ENCODE measurements at places on chromosomes 5 and 9.

DNA sequence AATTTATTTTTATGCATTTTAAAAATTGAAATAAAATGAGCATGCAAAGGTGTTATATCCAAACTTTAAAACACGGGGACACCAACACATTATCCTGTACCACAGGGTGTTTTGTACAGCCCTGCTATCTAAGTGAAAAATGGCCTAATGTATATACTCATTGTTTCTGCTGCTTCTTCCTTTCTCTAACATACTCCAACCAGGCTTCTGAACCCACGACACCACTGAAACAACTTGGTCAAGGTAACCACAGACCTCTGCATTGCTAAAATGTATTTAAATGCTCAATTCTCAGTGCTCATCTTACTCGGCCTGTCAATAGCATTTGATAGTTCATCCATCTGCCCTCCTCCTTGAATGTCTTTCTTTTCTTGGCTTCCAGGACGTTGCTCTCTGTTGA is 48.3 kb downstream of the DENND1A start:
- DNase-seq = no peak

DNA sequence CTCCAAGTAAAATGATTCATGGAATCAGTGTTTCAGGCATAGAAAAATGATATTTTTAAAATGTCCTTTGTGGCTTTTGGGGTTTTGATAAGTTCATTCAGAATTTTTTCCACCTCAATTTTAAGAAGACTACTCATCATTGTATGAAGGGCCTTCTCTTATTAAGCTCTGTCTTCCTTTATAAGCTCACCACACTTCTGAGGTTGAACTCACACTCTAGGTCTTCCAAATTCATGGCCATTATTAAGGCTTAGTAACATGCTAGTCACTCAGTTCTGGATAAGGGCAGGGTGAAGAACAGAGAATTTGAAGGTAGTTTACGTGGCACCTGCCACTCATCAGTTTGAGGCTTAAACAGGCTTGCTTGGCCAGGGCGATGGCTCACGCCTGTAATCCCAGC is 4.2 kb downstream of the MELK start:
- no peak for DNase-seq

GRCh38 chr9:136742591-136743391 is at the start of gene LCN10:
Gene LCN10 (minus strand): TSS chr9:136742940. CDS start chr9:136742903, 37 bp downstream.
- DNase-seq = no peak

DNA sequence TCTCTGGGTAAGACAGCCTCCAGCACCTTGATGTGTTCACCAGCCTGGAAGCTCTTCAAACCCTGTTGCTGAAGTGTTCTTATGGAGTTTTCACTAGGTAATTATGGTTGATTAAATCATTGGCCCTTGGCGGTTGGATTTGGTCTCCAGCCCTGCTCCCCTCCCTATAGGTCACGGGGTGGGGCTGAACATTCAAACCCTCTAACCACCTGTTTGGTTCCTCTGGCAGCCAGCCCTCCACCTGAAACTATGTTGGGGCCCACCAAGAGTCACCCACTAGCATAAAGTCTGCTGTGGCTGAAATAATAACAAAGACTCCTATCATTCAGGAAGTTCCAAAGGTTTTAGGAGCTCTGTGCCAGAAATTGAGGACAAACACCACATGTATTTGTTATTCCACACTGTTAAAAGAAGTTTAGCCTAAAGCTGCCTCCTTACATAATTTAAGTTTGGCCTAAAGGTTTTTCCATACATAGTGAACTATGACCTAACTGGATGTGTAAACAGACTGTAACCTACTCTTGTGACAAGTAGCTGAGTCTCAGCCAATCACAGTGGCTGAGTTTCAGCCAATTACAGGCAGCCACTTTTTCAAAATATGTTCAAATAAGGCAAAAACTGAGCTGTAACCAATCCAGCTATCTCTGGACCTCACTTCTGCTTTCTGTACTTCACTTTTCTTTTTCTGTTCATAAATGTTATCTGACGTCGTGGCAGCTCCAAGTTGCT is 34.8 kb downstream of the TMEM252 start:
- DNase-seq = no peak

DNA sequence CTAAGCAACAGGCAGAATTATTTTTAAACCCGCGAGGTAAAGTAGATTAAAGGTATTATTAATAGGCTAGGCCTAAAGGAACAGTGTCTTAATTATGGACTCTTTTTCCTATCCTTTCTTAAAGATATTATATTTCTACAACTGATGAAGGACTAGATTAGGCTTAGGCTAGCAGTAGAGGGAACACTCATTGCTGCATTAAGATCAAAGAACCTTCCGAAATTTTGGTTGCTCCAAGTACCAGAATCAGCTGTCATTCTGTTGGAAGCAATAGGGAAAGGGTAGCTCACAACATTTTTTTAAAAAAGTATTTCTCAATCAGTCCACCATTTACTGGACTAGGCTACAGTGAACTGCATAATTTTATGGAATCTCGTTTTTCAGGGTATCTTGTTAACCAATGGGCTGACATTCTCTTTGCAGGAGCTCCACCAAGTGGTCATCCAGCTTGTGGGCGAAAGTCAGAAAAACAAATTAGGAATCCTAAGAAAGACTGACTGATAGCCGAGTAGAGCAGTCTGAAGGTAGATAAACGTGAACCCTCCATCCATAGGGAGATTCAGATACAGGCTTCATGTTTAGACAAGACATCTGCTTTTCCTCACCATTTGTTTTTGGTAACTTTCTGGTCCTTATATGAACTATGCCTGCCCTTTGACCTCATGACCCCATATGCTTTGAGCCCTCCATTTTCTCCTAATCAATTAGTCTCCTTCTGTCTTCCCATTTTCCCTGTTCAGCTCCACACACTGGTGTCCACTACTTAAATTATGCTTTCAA is 103.6 kb upstream of the CHD1 start:
- peak; percentile 77 for DNase-seq

DNA sequence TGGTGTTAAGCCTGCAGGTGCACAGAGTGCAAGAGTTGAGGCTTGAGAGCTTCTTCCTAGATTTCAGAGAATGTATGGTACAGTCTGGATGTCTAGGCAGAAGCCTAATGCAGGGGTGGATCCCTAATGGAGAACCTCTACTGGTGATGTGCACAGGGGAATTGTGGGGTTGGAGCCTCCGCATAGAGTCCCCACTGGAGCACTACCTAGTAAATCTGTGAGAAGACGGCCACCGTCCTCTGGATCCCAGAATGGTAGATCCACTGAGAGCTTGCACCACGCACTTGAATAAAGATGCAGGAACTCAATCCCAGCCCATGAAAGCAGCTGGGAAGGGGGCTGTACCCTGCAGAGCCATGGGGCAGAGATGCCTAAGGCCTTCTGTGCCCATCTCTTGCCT is 699.4 kb upstream of the FAM174A start:
- no peak for DNase-seq

- no peak for DNase-seq
These were observed 310.8 kb upstream of the DMRT1 start for GRCh38 chr9:530681-531080.

GRCh38 chr5:81750308-81751008 is 439 bp downstream of the SSBP2 start:
- peak; percentile 16 for DNase-seq

- peak; percentile 12 for DNase-seq
These were observed 50.3 kb downstream of the MAN2A1 start for GRCh38 chr5:109739741-109740728.

GRCh38 chr5:139492700-139493192 is 10.2 kb upstream of the STING1 start:
- DNase-seq = no peak

DNA sequence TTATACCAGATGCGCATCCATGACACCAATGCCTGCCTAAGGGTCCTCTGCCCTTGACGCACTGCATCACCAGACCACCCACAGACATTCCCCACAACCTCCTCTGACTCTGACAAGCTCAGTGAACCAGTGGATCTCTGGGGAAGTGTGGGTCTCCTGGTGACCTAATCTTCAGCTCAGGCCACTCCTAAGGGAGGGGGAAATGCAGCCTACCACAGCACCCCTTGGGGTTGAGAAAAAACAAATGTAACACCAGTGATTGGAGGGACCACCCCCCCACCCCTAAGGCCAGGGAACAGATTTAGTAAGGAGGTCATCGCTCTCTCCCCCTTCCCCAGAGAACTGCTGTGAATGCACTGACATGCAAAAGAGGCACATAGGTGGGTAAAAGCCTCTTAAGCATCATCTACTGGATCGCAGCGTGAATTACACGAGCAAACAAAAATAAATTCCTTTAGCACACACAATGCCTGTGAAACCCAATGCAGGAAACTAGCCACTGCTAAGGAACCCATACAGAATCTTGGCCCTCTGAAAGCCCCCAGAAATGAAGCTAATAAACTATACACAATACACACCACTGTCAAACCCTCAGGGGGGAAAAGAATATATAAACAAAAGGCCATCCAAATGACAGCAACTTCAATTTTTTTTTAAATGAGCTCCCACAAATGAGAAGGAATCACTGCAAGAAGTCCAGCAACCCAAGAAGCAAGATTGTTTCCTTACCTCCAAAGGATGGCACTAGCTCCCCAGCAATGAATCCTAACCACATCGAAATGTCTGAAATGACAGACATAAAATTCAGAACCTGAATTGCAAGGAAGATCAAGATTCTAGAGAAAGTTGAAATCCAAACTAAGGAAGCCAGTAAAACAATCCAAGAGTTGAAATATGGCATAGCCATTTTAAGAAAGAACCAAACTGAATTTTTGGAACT is 513.7 kb upstream of the PTGER4 start:
- DNase-seq = no peak

DNA sequence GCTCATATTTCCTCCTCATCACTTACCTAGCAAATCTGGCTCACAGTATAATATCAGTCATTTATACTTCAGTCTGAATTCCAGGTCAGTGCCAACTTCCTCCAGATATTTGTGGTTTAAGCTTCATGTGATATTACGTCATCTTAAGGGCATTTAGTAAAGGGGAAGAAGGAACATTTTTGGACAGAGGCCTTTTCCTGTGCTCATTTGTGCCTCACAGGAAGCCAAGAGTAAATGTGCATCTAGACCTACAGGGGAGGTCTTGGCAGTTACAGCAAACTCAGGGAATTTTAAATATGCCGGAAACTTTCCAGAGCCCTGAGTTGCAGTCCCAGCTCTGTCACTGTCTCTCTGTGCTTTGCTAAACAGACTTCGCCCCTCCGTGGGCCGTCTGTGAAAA is 12.3 kb upstream of the KCNIP1 start:
- no peak for DNase-seq

DNA sequence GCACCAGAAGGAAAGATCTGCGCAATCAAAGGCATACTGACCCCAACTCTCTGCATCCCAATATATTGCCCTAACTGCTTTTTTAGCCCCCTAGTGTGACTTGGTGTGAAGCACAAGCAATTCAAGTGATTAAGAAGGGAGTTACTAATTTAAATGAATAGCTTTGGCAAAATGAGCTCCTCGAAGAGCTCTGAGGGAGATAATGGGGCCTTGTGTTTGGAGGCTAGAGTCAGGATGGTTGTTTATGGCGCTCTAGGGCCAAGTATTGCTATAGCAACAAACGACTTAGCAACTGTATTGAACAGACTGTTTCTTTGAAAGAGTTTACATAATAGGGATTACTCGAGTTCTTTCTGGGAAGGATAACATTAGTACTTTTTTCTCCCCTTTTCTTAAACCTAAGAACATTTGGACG is 11.5 kb upstream of the C5orf58 start:
- no peak for DNase-seq

DNA sequence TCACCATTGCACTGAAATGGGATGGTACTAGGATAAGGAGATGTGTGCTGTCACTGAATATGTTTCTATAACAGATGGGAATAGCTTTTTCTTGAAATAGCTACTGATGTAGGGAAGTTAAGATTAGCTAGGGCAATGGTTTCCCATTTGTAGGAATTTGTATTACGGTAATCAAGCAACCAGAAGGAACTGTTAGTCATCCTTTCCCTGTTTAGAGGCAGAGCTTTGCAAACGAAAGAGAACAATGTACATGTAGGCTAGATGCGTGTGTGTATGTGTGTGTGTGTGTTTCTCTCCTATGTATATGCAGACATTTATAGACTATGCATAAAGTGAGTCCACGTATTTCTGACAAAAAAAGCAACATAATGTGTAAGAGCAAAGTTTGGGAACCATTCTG is 171.9 kb upstream of the GRIA1 start:
- DNase-seq = no peak

DNA sequence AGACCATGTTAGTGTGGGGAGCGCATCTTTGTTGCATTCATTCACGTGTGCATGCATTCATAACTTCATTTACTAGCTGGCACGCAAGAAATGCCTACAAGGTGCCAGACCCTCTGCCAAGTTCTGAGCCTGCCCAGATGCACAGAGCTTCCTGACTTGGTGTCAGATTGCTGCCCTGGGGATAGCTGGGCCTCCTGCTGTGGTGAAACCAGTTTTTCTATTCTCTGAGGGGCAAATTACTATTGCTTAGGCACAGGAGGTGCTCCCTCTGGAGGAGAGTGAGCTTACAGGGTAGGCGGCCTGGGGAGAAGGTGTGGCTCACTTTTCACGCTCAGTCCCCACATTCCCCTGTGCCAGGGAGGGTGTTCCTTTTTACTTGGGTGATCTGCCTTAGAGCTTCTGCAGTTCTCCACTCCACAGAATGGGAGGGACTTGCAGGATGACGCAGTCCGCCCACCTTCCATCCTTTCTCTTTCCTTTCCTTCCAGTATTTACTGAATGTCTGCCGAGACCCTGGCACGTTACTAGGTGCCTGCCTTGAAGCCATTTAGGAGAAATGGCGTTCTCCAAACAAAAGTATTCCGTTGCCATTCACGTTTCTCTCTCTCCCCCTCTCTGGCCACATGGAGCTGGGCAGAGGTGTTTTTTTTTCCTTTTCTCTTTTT is 27.9 kb upstream of the CTNNA1 start:
- peak; percentile 51 for DNase-seq

GRCh38 chr9:130340011-130340410 is 74.5 kb downstream of the HMCN2 start:
- no peak for DNase-seq

DNA sequence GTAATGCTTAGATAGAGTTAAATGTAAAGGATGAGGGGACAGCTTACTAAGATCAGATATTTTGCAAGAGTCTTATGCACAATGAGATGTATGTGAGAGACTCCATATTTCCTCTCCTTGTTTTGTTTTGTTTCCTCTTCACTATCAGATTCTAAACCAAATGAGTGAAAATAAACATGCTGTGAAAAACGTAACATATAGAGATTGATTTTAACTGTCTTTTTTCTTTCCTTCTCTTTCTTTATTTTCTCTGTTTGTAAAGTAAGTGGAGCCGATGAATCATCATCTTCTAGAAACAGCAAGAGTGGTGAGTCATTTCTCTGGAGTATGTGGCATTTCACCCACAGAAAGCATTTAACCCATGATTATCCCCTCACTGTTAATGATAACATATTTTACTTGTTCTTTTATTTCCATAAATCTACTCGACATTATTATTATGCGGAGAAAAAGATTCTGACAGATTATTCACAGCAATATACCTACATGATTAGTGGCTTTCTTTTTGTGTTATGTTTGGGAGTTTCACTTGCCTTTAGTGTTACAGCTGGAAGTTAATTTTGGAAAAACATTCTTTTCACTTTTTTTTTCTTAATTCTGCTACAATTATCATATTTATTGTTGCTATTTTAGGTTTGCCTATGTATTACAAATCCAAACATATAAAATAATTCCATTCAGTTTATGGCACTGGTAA is 2.1 kb upstream of the ANXA1 start:
- DNase-seq = no peak

Data from BE2C (cell line).